ENCODE measurements at places on chromosomes 2 and 18. TPM values are rescaled to one million over a fixed set of nuclear protein-coding genes. Genes with fewer than 3 reads are reported as not detected.

Gene KCNJ13
- total RNA-seq, result 7.5 TPM

Gene DLX2
- total RNA-seq, result not detected

Gene CYS1
- total RNA-seq, result not detected

Gene RFX8
- not detected for total RNA-seq

Gene CPLX4
- not detected for total RNA-seq

All from placental epithelial cell (primary cell).